ENCODE measurements at places on chromosomes 5 and 9.

- peak; percentile 67 for DNase-seq
Observed at GRCh38 chr9:126461029-126461428, 134.4 kb downstream of the MVB12B start.

DNA sequence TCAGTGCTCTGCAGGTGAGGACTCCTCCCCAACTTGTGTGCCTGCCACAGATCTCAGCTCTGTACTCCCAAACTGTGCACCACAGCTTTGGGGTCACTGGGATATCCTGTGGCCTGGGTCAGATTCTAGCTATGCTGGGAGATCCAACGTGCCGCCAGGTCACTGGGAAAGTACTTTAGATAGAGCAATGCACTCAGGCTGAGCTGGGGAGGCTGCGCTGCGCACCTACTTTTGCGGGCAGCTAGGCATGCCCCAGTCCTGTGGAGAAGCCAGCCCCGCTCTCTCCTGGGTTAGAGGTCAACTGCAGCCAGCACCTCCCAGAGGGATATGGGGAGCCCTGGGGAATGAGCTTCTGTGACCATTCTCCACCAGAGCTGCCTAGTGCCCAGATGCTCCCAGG is 552.1 kb upstream of the CDH9 start:
- no peak for DNase-seq

GRCh38 chr9:76910861-76911260 is 4.9 kb upstream of the PRUNE2 start:
- no peak for DNase-seq

- no peak for DNase-seq
Observed at GRCh38 chr5:18024542-18024941, 390.3 kb downstream of the TAF11L14 start.

GRCh38 chr9:91502913-91503672 is 79.5 kb upstream of the NFIL3 start:
- DNase-seq: no peak

GRCh38 chr5:116736671-116737070 is 162.0 kb upstream of the SEMA6A start:
- no peak for DNase-seq

DNA sequence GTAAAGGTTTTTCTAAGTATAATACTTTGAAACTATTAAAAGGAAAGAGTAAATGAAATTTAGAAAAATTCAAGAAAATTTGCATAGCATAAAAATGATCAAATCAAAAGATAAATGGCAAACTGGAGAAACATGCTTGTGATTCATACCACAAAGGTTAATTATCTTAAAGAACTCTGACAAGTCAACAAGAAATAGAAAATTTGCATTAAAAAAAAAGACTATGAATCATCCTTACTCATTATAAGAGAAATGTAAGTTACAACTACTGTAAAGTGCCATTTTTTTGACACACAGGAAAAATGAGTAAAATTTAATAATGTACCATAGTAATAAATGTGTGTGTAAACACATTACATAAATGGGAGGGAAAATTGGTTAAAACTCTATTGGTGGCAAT is 624.4 kb upstream of the C9orf72 start:
- DNase-seq: no peak

GRCh38 chr5:133797167-133797566 is 171.3 kb downstream of the C5orf15 start:
- no peak for DNase-seq

GRCh38 chr9:71844808-71845207 is 66.2 kb downstream of the ABHD17B start:
- no peak for DNase-seq

DNA sequence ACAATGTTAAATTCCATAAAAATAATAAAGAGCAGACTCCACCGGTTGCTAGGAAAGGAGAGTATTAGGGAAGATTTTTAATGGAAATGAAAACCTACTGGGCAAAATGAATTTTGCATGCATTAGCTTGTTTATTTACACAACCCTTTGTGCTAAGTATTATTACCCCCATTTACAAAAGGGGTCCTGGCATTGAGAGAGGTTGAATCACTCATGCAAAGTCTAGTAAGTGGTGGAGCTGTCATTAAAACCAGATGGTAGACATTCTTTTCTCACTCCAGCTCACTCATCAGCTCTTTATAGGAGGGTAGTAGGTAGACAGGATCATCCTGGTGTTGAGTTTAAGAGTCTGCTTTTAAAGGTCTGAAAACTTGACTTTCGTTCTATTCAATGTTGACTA is 395.1 kb downstream of the PLK2 start:
- DNase-seq: no peak

GRCh38 chr5:5140479-5141338 is 579 bp downstream of the ADAMTS16 start:
- no peak for DNase-seq

DNA sequence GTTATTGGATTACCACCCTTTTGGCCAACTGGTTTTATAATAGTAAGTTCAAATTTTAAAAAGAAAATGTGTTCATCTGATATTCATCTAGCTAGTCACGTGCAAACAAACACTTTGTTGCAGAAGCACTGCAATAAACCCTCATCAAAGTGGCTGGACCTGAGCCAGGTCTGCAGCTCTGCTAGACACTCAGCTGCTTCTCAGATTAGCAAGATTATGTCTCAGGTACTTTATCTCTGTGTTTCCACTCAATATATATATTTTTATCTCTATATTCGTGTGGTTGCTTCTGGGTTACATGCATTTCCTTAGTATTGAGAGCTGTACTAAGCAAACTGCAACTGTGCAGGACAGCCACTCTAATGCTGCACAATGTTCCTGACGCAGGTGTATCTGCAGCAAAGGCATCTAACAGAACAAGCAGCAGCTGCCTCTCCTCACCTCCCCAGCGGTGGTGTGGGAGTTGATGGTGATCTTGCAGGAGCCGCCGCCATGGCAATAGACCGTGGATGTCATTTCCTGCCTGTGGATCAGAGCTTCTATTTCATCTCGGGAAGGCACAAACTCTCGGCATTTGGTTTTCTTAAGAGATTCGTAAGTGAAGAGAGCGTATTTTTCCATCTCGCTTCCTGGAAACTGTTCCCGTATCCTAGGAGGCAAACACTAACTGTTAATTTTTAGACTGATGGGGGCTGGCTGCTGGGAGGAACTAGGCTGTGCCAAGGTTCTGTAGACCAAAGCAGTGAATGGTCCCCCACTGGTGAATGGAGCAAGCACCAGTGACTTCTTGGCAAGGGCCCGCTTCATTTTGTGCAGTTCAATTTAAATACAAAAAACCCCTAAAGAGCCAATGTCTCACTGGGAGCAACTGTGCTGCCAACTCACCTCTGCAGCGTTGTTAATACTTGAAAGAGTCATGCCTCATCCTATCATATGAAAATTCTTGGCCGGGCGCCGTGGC is 56.7 kb upstream of the RETREG1 start:
- DNase-seq: no peak

DNA sequence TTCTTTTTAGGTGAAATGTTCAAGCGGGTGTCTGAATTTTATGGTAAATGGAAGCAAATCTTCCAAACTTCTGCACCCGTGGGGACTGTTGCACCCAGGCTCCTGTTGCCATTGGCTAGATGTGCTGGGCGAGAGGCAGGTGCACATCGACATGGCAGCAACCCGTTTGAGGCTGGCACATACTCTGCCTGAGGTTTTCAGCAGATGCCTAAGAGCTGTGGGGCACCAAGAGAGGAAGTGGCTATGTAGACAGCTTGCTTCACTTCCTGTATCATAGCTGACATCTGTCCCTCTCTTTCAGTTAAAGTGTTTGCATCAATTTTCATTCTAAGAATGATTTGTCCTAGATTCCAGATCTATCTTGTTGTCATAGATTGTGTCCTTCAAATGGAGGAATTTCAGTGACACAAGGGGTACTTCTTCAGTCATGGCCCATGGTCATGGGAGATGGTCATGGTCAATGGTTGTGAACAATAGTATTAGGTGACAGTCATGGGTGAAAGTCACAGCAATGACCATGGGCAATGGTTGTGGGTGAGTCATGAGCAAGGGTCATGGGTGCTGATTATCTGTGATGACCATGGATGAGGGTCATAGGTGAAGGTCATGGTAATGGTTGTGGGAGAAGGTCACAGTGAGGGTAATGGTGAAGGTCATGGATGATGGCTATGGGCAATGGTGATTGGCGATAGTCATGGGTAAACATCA is 115.1 kb upstream of the IRX4 start:
- DNase-seq: peak; percentile 36

DNA sequence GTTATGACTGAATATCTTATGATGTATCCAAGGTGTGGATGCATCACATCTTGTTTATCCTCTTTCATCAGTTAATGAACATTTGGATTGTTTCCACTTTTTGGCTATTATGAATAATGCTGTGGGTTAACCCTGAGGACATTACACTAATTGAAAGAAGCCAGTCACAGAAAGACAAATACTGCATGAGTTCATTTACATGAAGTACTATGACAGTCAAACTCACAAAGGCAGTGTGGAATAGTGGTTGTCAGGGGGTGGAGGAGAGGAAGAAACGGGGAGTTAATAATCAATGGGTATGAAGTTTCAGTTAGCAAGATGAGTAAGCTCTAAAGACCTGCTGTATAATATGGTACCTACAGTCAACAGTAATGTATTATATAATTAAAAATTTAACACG is 409.4 kb upstream of the CTNND2 start:
- no peak for DNase-seq

GRCh38 chr9:98778251-98778650 is 18.1 kb downstream of the ANKS6 start:
- peak; percentile 73 for DNase-seq
